HEK293T (cell line): ENCODE measurements at places on chromosomes 16 and 17.

DNA sequence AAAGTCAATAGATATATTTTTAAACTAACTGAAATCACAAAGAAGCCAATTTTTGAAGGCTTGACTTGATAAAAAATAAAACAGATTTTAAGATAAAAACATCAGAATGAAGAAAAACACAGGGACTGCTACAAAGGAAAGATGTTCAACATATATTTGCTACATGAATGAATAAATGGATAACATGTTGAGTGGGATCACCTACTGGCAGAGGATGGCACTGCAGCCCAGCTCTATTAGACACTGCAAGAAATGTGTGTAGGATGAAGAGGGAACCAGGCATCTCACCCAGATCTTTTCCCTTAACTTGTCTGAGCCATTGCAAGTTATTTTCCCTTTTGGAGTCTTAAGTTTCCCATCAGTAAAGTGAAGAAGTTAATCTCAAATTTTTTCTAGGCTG is 4.2 kb downstream of the AIPL1 start:
- no peak for DNase-seq

DNA sequence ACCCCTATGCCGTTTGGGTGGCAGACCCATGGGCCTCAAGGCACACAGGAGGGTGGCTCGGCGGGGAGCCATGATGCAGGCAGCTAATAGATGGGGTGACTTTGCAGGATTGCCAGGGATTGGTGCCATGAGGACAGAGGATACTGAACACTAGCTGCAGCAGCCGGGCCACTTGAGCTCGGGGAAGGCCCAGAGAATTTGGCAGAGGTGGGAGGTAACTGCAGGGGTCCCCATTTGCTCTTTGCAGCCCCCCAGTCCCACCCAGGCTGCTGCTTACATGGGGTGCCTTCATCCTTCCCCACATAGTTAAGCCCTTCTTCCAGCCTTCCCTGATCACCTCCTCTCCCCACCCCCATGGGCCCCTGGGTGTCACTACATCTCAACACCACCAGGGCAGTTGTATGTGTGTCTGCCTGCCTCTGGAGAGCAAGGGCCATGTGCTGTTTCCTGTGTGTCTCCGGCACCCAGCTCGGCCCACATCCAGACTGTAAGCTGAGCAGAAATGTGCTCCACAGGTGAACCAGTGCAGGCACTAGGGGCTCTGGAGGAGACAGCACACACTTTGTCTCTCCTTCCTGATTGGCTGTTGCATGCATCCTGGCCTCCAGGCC is 52.0 kb downstream of the SREBF1 start:
- DNase-seq = peak; percentile 48

- no peak for DNase-seq
These were observed 27.7 kb downstream of the CDIP1 start for GRCh38 chr16:4510747-4511426.

DNA sequence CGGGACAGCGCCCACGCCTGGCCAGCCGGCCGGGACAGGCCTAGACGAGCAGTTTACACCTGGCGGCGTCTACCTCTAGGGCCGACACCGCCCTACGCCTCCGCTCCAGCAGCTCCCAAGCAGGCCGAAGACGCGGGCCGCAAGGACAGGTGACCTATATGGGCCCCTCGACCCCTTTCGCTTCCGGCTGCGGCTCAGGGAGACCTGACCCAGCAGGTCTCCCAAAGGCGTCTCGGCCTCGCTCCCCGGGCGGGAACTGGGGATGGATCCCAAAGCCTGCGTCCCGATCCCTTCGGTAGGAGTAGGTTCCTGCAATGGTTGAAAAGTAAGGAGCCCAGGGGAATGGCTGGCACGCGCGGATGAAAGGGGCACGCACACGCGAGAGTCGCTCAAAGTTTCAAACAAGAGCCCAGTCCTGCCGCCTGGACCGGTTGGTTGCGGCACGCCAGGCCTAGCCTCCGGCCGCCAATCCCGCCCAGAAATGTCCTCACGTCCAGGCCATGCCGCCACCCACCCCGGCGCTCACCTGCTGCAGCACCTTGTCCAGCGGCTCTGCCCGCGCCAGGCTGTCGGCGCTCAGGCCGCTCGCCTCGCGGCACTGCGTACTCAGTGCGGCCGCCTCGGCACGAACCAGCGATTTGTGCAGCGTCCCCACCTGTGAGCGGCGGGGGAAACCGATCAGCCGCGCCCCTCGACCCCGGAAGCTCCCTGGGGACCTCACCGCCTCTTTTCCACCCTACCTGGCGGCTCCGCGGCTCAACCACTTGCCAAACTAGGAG is 630 bp downstream of the ESRP2 start:
- DNase-seq = no peak

GRCh38 chr16:58125781-58126335 is 3.3 kb downstream of the CFAP20 start:
- DNase-seq = no peak

- DNase-seq = no peak
These were observed 166.2 kb upstream of the ASIC2 start for GRCh38 chr17:33459078-33459940.

GRCh38 chr16:21302454-21302853 is 24.4 kb upstream of the CRYM start:
- DNase-seq = no peak

DNA sequence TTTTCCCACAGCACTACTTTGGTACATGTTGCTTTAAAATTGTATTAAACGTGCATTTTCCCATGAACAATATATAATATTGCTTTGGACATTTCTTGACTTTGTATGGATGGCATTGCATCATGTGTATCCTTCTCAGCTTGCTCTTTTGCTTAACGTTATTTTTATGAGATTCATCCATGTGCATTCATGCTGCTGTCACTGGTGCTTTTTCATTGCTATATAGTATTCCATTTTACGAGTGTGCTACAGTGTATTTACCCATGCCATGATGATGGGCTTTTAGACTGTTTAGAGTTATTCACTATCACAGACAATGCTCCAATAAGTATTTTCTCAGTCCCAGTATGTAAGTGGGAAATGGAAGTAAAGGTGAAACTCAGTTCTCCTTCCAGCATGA is 195.2 kb upstream of the COX10 start:
- DNase-seq = no peak

DNA sequence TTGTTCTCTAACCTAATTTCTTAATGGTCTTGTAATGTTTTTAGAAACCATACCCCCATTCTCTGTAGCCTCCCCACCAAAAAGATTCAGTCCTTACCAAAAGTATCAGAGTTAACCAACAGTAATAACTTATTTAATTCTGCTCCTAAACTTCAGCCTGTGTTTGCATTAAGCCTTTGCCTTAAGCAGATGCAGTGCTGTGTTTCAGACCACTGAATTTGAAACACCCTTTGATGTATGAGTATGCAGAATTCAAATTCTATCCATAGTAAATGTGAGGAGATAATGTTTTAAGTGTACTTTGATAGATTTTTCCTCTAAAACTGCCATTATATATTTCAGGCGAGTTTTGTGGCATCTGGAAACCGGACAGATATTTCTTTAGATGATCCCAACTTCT is 171.6 kb upstream of the RBL2 start:
- DNase-seq = no peak

- DNase-seq = no peak
These were observed 795 bp upstream of the PAQR4 start for GRCh38 chr16:2968368-2968737.

GRCh38 chr17:45234641-45235415 is 13.1 kb downstream of the FMNL1 start:
- peak; percentile 49 for DNase-seq

DNA sequence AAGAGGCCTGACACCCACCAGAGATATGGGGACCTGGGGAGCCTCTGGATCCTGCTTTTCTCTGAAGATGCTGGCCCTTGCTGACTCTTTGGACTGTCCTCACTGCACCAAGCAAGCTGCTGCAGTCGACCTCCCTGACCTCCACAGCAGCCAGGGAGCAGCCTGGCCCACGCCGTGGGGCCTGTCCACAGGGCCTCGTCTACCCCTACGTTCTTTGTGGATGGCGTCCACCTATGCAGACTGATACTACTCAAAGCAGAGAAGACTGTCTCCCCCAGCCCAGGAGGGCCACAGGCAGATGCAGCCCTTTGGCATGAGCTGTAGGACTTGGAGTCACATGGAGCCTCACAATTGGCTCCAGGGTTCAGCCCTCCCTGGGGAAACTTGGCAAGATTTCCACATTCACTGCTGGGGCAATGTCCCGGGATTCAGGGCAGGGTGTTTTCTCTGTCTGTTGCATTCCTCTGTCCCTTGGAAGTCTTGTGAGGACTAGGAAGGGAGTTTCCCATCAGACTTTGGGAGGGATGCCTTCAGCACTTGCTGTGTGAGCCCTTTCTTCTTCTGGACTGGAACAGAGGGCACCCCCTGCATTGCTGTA is 152.2 kb downstream of the NTN1 start:
- DNase-seq = no peak

DNA sequence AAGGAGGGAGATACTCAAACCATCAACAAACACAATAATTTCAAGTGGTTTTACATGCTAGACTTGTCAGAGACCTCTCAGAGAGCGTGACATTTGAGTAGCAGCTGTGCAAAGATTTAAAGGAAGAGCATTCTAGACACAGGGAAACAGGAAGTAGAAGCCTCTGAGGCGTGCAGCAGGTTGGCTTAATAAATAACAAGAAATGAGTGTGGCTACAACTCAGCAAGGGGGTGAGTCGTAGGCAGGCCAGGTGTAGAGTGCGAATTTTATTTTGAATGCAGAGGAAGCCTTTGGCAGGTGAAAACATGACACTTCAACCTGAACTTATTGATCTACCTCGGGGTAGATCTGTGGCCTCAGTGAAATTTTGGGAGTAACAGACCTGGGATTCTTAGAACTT is 73.2 kb upstream of the MRTFB start:
- DNase-seq = no peak

GRCh38 chr17:15263206-15263579 is 1.9 kb downstream of the PMP22 start:
- DNase-seq = peak; percentile 53

DNA sequence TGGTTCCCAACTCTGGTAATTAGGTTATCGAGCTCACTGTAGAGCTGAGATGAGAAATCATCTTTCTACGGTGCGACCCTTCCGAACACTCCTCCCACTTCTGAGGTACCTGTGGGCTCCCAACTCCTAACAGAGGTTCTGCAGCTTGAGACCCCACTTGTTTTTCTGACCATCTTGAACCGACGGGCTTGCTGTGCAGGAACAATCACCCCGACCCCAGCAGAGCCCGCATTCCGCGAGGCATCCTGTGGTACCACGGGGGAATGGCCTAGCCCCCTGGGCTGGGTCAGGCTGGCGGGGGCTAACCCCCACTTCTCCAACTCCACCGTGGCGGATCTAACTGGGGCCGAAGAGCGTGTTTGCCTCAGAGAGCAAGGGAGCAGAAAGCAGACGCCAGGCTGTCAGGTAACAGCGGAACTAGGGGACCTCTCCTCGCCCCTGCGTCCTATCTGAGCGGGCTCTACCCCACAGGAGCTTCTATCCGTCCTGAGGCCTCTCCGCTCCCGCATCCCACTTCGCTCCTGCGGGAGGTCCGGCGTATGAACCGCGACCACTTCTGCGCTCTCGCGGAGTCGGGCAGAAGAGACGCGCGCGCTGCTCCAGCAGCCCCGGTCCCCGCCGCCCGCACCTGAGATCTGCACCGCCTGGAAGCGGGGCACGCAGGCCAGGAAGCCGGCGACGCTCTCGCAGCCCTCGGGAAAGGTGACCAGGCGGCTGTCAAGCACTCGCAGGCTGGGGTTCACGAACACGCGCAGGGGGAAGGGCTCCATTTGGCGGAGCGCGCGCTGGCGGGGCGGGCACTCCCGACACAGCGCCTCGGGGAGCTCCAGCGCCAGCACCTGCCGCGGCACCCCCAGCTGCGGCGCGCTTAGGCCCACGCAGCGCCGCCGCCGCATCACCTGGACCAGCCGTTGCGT is 761 bp downstream of the PDF start:
- DNase-seq = no peak

- no peak for DNase-seq
These were observed 762 bp downstream of the CDK12 start for GRCh38 chr17:39461926-39462569.

- no peak for DNase-seq
These were observed 81.6 kb downstream of the CMIP start for GRCh38 chr16:81526199-81526598.

DNA sequence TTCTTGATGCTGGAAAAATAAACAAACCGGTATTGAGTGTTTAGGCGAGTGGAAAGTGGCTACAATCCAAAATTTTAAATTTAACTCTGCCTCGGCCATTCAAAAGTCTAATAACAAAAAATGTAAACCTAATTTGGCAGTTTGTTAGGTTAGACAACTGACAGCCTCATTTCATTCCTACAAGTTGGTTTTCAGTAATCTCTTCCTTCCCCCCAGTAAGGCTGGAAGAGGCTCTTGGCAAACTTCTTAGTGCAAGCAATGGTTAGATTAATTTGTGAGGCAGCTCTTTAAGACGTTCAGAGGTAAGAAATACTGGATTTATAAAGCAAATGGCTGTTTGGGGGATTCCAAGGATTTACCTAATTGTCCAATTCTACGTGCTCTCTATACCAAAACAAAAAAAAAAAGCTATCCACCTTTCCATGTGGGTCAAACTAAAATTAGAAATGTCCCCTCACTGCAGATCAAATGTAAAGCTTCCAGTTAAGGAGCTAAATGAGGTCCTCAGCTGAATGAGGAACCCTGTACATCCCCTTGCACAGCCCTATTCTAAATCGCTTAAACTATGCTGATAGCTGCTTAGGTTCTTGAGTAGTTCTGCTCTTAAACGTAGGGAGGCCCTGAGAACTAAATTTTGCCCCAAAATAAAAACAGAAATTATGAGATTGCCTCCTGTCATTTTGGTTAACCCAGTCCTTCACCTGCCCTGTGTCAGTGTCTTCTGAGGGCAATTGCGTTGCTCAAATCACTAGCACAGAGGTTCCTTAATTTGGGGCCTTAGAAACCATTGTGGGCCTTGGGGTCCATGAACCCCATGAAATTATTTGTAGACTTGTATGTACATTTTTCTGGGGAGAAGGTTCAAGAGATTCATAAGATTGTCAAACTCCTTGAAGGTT is 2.9 kb downstream of the HEXIM1 start:
- DNase-seq = no peak

- no peak for DNase-seq
These were observed 97.8 kb downstream of the NXN start for GRCh38 chr17:881778-882177.

- no peak for DNase-seq
These were observed 3.6 kb upstream of the ARL4D start for GRCh38 chr17:43395165-43395564.

GRCh38 chr17:58969612-58970011 is 137.1 kb downstream of the TRIM37 start:
- no peak for DNase-seq

DNA sequence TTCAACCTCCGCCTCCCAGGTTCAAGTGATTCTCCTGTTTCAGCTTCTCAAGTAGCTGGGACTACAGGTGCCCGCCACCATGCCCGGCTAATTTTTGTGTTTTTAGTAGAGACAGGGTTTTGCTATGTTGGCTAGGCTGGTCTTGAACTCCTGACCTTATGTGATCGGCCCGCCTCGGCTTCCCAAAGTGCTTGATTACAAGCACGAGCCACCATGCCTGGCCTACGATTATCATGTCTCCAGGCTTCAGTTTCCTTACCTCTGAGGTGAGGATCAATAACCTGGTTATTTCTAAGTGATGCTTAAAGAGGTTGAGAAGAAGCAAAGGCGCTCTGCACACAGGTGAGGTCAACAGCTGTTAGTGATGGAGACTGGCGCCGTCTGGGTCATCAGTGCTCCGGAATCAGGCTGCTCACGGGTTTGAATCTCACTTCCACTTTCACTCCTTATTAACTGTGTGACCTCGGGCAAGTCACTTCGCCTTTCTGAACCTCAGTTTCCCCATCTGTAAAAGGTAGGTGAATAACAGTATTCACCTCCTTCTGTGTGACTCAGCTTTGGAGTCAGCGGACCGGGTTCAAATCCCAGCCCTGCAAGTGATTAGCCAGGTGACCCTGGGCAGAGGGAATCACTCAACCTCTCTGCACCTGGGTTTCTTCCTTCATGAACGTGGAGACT is 745 bp upstream of the ABCC1 start:
- DNase-seq = no peak
